ENCODE measurements at places on chromosomes 1 and 21.

DNA sequence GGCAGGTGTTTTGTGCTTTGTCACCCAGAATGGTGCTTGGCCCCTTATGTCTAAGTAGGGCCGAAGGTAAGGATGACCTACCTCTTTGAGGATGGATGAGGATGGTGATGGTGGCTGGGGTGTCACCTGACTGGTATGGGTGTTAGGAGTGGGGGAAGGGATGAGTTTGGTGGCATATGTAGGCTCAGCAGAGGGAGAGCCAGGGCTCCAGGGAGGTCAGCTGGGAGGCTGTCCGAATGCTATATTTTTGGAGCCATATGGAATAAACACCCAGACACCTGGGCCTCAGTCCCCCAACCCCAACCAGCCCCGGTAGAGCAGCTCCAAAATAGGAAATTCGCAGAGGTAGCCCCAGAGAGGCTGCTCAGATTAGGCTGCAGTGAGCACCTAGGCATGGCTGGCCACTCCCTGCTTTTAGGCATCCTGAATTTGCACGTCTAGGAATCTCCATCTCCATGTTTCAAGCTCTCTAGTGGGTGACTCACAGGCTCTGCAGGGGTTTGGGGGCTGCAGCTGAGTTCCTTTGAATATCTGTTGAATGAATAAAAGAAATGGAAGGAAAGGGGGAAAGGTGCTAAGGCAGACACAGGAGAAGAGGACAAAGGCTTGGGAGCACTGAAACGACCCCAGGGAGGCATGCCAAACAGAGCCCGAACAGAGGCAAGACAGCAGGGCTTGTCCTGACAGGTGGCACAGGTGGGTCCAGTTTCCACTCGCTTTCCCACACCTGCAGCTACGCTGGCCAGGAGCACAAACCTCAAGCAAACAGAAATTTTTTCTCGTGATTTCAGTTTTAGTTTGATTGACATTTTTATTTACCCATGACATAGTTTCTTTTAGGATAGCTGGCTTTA lies 135.3 kb upstream of the EDN2 start:
- DNase-seq = no peak

GRCh38 chr1:19009882-19010321 lies 53.4 kb upstream of the IFFO2 start:
- DNase-seq = no peak

- no peak for DNase-seq
These were observed 20.9 kb upstream of the PSMG1 start for GRCh38 chr21:39204134-39204533.

GRCh38 chr21:29803191-29803590 lies 136.6 kb downstream of the GRIK1 start:
- DNase-seq = no peak

DNA sequence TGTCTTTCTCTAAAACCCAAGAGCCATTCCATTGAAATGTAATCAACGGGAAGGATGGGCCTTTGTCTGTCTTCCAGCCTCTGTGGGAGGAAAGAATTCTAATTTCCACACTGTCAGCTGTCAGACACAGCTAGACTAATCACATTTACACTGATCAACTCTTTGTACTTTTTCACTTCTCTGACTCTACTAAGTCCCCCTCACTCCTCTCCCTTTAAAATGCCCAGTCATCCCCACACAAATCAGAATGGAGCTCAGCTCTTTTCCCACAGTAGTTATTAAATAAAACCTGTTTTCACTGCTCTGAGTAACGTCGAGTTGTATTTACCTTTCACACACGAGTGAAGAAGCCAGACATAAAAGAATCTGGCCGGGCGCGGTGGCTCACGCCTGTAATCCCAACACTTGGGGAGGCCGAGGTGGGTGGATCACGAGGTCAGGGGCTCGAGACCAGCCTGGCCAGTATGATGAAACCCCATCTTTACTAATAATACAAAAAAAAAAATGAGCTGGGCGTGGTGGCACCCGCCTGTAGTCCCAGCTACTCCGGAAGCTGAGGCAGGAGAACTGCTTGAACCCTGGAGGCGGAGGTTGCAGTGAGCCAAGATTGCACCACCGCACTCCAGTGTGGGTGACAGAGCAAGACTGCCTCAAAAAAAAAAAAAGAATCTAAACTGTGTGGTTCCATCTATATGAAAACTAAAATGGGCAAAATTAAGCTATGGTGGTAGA lies 13.3 kb downstream of the ZBTB8OS start:
- DNase-seq = no peak

DNA sequence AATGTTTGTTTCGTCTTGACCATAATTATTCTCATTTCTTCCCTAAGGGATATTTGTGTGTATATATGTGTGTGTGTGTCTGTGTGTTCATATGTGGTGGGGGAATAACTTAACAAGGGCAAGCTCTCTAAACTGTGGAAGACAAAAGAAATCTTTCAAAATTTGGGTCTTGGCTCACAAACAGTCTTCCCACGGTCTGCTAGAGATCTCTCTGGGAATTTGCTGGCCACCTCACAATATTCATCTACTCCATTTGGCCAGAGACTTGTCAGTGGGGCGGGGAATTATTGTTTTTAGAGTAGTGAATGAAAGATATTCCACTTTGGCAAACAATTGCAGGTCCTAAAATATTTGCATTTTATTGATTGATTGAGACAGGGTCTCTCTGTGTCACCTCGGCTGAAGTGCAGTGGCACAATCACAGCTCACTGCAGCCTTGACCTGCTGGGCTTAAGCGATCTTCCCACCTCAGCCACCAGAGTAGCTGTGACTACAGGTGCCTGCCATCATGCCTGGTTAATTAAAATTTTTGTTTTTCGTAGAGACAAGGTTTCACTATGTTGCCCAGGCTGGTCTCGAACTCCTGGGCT lies 8.0 kb upstream of the EIF2B3 start:
- no peak for DNase-seq

- DNase-seq = no peak
These were observed 4.3 kb upstream of the CD1D start for GRCh38 chr1:158176399-158176798.
